ENCODE measurements at places on chromosomes 16 and 17. TPM values are rescaled to one million over a fixed set of nuclear protein-coding genes. Genes with fewer than 3 reads are reported as not detected.

The CD2BP2 gene
- 70.0 TPM for total RNA-seq

The PITPNC1 gene
- 44.9 TPM for total RNA-seq

The KRTAP3-1 gene
- not detected for total RNA-seq

The ASPHD1 gene
- not detected for total RNA-seq

The AANAT gene
- not detected for total RNA-seq

The CPNE2 gene
- 9.6 TPM for total RNA-seq

DNA sequence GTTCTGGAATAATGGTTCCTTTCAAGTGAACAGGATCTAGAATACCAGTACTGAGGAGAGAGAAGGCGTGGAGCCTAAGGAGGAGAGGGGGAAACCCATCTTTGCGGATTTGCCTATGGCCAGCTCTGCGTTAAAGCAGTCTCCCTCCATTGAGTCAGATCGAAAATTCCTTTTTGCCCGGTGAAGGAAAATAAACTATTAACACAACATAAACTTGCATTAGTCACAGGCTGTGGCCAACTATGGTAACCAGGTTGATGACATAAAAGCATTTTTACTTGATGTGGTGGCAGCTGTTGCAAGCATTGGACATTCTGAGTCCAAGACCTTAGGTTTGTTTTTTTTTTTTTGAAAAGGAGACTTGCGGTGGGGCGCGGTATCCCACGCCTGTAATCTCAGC lies 8.9 kb downstream of the LDAF1 start:
- no peak overlapping the region for H3K27ac ChIP-seq
- H3K36me3 ChIP-seq: peaks cover 10% of the 10 kb centered on the region
- H3K27me3 ChIP-seq: no peaks in the 10 kb centered on the region
- no peak for DNase-seq
- no peak overlapping the region for H3K4me3 ChIP-seq

DNA sequence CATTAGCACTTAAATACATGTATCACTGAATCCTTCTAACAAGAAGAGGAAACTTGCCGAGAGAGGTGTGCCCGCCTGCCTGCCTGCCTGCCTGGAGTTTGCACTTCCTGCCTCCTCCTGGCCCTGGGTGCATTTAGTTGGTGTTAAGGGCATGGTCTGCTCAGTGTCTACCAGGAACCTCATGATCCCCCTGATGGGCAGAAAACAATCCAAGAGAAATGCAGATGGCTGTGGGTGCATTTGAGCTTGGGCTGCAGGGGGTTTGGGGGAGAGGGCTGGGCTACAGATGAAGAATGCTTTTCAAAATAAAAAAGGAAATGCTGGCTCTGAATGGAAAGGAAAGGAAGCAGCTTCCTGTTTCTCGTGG lies 10.1 kb downstream of the KSR1 start:
- DNase-seq: peak; percentile 64
- H3K27ac ChIP-seq: peak overlapping the region; percentile 96
- H3K36me3 ChIP-seq: peaks cover 8% of the 10 kb centered on the region
- H3K4me3 ChIP-seq: peak overlapping the region; percentile 63
- H3K4me1 ChIP-seq: peaks cover 90% of the 10 kb centered on the region

- peak overlapping the region; percentile 89 for H3K4me3 ChIP-seq
- H3K36me3 ChIP-seq: peaks cover 6% of the 10 kb centered on the region
- H3K27ac ChIP-seq: peak overlapping the region; percentile 93
- DNase-seq: no peak
Observed at GRCh38 chr16:29927070-29927905, 1.3 kb upstream of the KCTD13 start.

DNA sequence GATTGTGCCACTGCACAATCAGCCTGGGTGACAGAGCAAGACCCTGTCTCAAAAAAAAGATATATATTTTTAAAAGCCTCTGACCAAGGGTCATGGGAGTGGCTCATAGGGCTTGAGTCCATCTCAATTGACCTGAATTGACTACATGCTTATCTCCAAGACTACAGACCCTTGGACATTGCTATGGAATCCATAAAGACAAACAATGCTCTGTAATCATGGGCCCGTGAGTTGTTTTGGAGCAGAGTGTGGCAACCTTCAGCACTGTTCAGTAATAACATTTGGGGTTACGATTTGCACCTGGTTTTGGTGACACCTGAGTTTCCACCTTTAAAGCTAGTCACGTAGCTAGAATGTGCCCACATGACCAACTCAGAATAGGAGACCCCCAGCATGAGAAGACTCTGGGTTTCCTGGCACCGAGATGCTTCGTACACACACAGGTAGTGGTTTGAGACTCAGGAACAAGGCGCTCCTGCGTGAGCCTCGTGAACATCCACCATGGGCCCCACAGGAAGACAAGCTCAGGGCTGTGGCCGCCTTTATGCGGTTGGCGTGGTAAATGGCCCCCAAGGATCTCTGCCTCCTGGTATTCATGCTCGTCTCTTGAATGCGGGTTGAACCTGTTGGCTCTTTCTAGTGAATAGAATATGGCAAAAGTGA lies 66.6 kb upstream of the RPH3AL start:
- peaks cover 68% of the 10 kb centered on the region for H3K4me1 ChIP-seq
- peaks cover 9% of the 10 kb centered on the region for H3K36me3 ChIP-seq
- peak; percentile 84 for DNase-seq
- peaks cover 3% of the 10 kb centered on the region for H3K27me3 ChIP-seq
- peak overlapping the region; percentile 98 for H3K27ac ChIP-seq

- no peak for DNase-seq
- no peaks in the 10 kb centered on the region for H3K27me3 ChIP-seq
- H3K4me3 ChIP-seq: no peak overlapping the region
- no peaks in the 10 kb centered on the region for H3K4me1 ChIP-seq
Observed at GRCh38 chr17:68993112-68993511, 37.9 kb upstream of the ABCA8 start.

- no peaks in the 10 kb centered on the region for H3K27me3 ChIP-seq
- H3K27ac ChIP-seq: peak overlapping the region; percentile 42
- no peak overlapping the region for H3K4me3 ChIP-seq
- H3K4me1 ChIP-seq: peaks cover 12% of the 10 kb centered on the region
- H3K36me3 ChIP-seq: no peaks in the 10 kb centered on the region
- no peak for DNase-seq
Observed at GRCh38 chr17:36004594-36005108, 3.3 kb upstream of the CCL15 start.

DNA sequence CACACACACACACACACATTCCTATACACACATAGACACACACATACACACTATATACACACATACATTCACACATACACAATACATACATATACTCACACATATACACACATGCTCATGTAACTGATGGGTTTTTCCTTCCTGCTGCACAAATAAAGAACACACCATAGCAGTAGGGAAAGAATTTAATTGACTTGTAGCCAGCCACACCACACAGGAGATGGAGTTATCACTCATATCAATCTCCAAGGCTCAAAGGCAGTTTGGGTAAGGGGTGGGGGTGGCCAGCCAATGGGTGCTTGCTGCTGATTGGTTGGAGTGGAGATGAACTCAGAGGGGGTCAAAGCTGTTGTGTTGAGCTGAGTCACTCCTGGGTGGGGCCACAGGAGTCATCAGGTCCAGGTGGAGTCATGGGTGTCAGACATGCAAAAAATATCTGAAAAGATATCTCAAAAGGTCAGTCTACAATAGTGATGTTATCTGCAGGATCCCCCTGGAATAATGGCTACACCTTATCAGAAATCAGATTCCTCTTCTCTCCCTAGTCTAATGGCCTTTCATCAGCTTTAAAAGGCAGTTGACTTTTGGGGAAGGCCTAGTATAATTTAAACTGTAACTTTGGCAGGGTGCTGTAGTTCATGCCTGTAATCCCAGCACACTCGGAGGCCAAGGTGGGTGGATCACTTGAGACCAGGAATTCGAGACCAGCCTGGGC lies 46.1 kb downstream of the WSB1 start:
- H3K27ac ChIP-seq: no peak overlapping the region
- H3K36me3 ChIP-seq: no peaks in the 10 kb centered on the region
- peak; percentile 51 for DNase-seq
- H3K4me1 ChIP-seq: peaks cover 16% of the 10 kb centered on the region

- no peaks in the 10 kb centered on the region for H3K36me3 ChIP-seq
- peaks cover 14% of the 10 kb centered on the region for H3K4me1 ChIP-seq
- no peak overlapping the region for H3K4me3 ChIP-seq
- peak overlapping the region; percentile 90 for H3K27ac ChIP-seq
- no peaks in the 10 kb centered on the region for H3K27me3 ChIP-seq
Observed at GRCh38 chr16:68005786-68006286, 6.6 kb upstream of the DPEP2 start.

GRCh38 chr16:19940195-19940594 lies 55.5 kb upstream of the GPRC5B start:
- H3K27ac ChIP-seq: no peak overlapping the region
- no peaks in the 10 kb centered on the region for H3K4me1 ChIP-seq
- peaks cover 4% of the 10 kb centered on the region for H3K27me3 ChIP-seq

DNA sequence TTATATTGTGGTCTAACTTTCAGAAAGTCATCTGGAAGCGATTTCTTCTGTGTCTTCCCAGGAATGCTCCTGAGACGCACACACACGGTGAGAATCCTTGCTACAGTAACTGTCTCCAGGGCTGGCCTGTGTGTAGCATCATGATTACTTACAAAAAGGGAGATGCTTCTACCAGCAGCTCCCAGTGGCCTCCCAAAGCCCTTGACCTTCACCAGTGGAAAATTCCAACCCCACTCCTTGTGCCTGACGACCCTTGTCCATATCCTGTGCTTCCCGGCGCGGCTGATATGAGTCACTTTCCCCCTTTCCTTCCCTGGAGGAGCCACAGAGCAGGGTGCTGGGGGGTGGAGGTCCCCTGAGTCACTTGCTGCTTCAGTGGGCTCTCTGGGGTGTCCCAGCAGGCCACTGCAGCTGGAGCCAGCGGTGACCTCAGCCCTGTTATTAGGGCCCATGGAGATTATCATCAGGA lies 22.1 kb upstream of the NAT9 start:
- H3K36me3 ChIP-seq: peaks cover 11% of the 10 kb centered on the region
- no peak overlapping the region for H3K4me3 ChIP-seq
- DNase-seq: no peak
- H3K4me1 ChIP-seq: peaks cover 6% of the 10 kb centered on the region
- no peaks in the 10 kb centered on the region for H3K27me3 ChIP-seq
- no peak overlapping the region for H3K27ac ChIP-seq

GRCh38 chr17:32141258-32141657 lies 1.0 kb upstream of the RHOT1 start:
- no peak for DNase-seq
- H3K27ac ChIP-seq: peak overlapping the region; percentile 81
- no peaks in the 10 kb centered on the region for H3K27me3 ChIP-seq
- peaks cover 2% of the 10 kb centered on the region for H3K36me3 ChIP-seq
- H3K4me1 ChIP-seq: peaks cover 35% of the 10 kb centered on the region

- no peaks in the 10 kb centered on the region for H3K36me3 ChIP-seq
- no peaks in the 10 kb centered on the region for H3K4me1 ChIP-seq
- peaks cover 7% of the 10 kb centered on the region for H3K27me3 ChIP-seq
- no peak for DNase-seq
- H3K4me3 ChIP-seq: no peak overlapping the region
Observed at GRCh38 chr17:6413065-6413464, 21.9 kb downstream of the AIPL1 start.

- no peak overlapping the region for H3K27ac ChIP-seq
- no peaks in the 10 kb centered on the region for H3K36me3 ChIP-seq
- no peak overlapping the region for H3K4me3 ChIP-seq
- no peaks in the 10 kb centered on the region for H3K27me3 ChIP-seq
Observed at GRCh38 chr17:68981288-68981687, 26.1 kb upstream of the ABCA8 start.

DNA sequence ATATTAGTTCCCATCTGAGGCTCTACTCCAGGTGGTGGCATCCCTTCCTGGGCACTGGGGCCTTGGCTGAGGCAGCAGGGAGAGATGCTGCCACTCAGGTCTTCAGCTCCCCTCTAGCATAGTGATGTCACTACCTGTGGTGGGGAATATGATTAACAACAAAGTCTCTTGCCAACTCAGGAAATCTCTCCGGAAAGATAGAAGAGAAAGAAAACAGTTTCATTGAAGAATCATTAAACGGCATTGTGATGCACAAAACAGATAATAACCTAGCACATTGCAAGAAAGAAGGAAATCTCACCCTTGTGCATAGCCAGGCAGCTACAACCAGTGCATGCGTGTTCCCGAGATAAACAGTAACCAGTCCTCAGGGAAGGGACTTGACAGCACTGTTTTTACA lies 12.2 kb upstream of the ZNF267 start:
- H3K4me3 ChIP-seq: no peak overlapping the region
- H3K27me3 ChIP-seq: peaks cover 18% of the 10 kb centered on the region
- no peak for DNase-seq
- no peak overlapping the region for H3K27ac ChIP-seq

DNA sequence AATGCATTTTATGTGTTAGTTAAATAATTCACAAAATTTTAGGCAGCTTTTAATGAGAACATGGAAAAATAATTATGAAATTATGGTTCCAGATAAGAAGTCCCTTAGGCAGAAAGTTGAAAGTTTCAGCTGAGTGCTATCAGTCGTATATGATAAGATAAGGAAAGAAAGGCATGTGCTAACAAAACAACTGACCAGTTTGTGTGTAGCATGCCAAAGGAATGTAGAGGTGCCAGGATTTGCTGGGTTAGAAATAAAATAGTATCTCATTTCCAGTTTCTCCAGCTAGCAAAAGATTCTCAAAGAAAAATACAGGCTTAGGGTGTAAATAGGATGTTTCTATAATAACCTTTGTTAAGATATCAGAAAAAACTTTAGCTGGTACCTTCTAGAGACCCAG lies 1044.5 kb upstream of the CDH8 start:
- no peak overlapping the region for H3K4me3 ChIP-seq
- H3K36me3 ChIP-seq: no peaks in the 10 kb centered on the region
- H3K27me3 ChIP-seq: no peaks in the 10 kb centered on the region
- no peaks in the 10 kb centered on the region for H3K4me1 ChIP-seq
- DNase-seq: no peak

GRCh38 chr17:41345992-41346391 lies 4.6 kb downstream of the KRT33A start:
- peaks cover 3% of the 10 kb centered on the region for H3K27me3 ChIP-seq
- H3K4me3 ChIP-seq: no peak overlapping the region
- peaks cover 13% of the 10 kb centered on the region for H3K4me1 ChIP-seq
- H3K27ac ChIP-seq: no peak overlapping the region
- peak; percentile 23 for DNase-seq
- peaks cover 18% of the 10 kb centered on the region for H3K36me3 ChIP-seq
